Coronary artery (tissue), 2 donors: ENCODE measurements at places on chromosomes 16 and 17.

- DNase-seq: no peak
Observed at GRCh38 chr17:80652756-80653330, 108.2 kb downstream of the RPTOR start.

GRCh38 chr17:78013683-78014467 is 55.4 kb downstream of the TNRC6C start:
- DNase-seq: no peak

GRCh38 chr17:43988301-43988700 is 16.1 kb upstream of the NAGS start:
- no peak for DNase-seq

DNA sequence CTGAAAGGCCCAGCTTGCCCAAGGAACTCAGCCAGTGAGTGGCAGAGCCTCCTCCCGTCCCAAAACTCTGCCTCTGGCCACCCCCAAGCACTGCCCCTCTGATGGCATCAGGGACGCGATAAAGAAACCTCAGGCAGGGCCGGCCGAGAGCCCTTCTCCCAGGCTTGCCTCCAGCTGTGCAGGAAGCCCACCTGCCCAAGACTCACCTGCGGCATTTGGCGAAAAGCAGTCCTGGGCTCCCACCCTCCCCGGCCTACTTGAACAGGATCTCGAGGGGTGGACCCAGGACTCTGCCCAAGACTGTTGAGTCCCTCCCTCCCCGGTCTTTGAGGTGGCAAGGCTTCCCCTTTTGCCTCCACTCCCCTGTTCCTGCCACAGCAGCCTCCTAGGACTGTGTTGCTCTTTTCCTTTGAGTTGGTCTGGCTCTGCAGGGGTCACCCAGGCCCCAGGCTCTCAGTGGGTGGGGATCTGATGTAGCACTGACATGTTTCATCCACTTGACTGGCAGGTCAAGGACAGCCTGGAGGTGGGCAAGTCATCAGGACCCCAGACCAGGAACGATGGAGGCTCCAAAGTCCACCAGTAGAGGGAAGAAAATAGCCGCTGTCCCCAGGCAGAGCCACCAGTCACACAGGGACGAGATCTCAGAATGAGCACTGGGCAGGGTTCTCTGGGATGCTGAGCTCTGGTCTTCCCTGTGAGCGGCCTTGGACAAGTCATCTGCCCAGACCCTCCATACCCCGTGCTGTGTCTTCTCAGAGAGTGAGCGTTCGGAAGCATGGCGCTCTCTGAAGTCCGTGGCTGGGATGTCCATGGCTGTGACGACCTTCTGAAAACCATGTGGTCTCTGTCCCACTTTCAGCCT is 111.0 kb upstream of the TNRC6C start:
- no peak for DNase-seq

GRCh38 chr17:77637818-77638575 is 320.5 kb upstream of the TNRC6C start:
- DNase-seq: no peak

DNA sequence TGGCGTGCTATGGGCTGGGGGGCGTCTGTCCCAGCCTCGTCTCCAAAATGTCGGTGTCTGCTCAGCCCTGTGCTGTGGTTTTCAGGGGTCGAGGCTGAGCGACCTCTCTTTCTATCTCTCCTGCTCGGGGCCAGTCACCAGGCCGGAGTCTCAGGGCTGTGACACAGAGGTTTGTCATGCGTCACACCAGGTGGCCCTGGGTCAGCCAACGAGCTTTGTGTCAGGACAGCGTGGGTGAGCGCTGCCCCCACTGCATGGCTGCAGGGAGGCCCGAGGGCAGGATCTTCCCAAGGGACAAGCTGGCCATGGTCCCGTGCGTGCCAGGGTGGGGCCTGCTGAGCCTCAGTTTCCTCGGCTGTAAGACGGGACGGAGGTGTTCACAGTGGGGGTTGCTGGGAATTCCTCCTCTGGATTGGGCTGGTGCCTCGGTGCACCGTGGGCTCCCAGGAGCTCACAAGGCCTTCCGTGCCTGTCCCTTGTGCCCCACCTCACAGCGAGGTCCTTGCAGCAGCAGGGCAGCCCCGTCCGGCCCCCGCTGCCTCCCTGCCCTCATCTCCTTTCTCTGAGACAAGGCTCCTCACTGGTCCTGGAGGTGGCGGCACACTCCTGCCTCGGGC is 50.5 kb downstream of the CBFA2T3 start:
- no peak for DNase-seq

DNA sequence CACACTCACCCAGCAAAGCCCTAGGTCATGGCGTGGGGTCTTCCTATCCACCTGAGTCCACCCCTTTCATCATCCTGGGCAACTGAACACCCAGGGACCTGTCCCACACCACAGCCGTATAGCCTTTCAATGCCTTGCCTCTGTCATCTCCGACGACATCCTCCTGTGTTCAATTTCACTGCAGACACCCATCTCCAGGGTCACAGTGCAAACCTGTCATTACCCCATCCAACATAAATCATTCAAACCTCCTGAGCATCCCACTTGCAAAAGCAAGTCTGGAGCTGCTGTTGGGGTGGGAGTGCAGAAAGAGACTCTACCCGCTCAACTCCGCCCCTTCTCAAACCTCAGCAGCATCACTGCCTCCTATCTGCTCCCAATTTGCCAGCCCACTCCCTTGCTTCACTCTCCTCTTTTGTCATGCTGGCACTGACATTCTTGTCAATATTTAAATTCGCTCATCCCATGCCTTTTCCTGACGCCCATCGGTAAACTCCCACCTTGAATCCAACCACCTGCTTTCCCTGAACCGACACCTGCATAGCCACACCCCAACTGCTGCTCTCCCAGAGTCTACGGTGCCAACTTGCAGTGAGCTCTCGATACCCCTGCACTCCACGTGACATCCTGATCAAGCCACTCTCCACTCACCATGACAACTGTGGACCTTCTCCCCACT is 37.0 kb downstream of the MARF1 start:
- DNase-seq: no peak

DNA sequence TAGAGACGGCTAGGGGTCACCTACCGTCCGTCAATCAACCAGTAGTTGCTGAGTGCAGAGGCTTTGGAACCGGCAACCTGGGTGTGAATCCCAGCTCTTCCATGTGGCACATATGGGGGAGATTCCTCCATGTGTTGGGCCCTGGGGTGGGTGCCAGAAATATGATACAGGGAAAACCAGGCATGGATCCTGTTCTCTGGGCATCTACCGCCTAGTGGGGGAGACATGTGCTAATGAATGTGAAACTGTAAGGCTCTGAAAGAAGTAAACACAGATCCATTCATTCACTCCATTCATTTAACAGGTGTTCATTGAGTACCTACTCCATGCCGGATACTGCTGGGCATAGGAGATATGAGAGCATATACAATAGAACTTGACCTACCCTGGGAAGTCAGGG is 39.5 kb upstream of the SDK2 start:
- no peak for DNase-seq

- DNase-seq: no peak
Observed at GRCh38 chr16:19844945-19845641, 39.6 kb downstream of the GPRC5B start.

DNA sequence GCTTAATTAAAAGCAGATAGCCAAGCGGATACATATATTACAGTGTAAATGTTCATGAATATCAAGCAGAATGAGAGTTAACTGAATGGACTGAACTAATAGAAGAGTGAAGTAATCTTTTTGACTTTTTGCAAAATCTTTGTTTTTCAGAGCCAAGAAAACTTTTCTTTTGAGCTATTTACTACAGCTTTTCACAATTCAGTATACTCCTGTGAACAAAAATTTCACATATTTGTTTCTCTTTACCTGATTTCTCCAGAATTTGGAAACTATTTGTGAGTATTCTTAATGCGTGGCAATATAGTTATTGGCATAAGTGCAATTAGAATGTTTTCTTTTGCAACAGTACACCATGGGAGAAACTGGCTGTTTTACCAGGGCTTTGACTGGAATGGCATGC is 9.1 kb upstream of the DUXB start:
- no peak for DNase-seq

DNA sequence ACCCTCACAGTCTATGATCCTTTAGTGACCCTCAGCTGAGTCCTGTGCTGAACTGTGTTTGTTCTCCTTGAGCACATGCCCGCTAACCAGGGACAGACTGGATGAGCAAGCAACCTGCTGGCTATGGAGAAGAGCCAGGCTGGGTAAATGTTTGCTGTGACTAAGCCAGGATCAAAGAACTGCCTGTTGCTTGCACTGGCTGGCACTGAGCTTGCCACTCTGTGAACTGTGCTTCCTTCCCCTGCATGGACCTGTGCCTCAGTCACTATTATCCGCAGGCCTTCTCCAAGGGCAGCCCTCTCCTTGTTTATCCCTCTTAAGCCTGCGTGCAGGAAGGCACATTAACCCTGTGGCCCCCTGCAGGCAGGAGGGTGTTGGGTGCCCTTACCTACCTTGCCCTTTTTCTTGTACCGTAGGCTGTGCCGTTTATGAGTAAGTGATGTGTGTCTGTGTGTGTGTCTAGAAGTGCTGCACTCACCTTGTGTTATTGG is 7.4 kb downstream of the PNPO start:
- no peak for DNase-seq

DNA sequence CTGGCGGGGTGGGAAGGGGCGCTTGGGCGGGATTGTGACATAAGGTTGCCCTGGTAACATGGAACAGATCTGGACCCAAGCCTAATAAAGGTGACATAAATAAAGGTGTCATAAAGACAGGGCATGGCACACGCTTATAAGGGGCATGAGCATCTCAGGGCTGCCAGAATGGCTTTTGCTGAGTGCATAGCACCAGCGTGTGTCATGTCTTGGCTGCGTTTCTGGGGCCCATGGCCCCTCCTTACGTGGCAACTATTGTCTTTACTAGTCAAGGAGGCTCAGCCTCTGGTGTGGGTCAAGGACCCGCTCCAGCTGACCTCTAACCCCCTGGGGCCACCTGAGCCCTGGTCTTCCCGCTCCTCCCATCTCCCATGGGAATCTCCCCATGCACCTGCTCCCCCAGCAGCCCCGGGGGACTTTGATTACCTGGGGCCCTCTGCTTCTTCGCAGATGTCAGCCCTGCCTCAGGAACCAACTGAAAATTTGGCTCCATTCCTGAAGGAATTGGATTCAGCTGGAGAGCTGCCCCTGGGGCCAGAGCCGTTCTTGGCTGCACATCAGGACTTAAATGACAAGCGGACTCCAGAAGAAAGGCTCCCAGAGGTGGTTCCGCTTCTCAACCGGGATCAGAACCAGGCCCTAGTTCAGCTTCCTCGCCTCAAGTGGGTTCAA is 13.9 kb downstream of the LRRC37B start:
- no peak for DNase-seq

DNA sequence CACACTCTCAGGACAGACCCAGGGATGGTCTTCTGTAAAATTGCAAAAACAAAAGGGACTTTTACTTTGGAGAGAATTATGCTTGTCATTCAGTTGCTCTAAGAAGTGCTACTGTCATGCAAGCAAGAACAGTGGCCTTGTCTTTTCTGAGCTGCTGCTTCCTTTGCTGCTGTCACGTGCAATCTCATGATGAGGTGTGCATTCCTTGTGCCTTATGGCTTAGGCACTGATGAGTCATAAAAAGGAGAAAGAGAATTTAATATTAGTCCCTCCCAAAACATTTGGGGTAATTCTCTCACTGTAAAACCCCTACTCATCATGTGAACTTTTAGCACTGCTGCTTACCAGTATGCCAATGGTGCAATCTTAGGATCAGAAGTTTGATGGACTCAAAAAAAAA is 2051.3 kb downstream of the TP53TG3F start:
- no peak for DNase-seq

- no peak for DNase-seq
Observed at GRCh38 chr16:84673561-84673960, 25.2 kb downstream of the KLHL36 start.

DNA sequence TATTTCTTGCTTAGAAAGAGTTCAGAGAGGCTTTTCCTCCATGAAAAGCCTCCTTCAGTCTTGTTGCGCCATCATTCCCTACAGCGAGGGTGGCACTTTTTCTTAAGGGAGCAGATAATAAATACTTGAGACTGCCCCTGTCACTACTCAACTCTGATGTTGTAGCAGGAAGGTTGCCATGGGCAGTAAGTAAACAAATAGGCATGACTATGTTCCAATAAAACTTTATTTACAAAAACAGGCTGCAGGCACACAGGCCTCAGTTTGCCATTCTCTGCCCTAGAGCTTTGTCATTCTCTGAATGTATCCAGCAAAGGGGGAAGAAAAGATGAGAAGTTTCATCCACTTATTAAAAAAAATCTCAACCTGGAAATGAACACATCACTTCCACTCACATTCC is 60.4 kb downstream of the MYOCD start:
- DNase-seq: no peak

- no peak for DNase-seq
Observed at GRCh38 chr16:12613992-12614661, 189.6 kb downstream of the CPPED1 start.

DNA sequence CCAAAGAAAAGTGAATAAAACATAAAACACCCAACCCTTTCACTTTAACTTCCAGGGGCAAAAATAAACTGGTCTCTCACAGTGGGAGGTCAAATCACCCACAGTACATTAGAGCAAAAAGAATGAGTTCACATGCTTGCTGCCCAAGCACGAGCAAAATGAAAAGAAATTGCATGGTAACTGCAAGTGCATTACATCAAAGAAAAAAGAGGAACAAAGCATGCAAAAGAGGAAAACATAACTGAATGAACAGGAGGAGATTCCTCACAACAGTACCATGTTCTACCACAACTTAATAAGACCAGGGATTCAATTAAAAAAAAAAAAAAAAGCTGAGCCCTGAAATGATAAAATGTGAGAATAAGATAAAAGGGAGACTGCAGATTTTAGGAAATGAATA is 12.3 kb downstream of the DNAH2 start:
- DNase-seq: no peak

DNA sequence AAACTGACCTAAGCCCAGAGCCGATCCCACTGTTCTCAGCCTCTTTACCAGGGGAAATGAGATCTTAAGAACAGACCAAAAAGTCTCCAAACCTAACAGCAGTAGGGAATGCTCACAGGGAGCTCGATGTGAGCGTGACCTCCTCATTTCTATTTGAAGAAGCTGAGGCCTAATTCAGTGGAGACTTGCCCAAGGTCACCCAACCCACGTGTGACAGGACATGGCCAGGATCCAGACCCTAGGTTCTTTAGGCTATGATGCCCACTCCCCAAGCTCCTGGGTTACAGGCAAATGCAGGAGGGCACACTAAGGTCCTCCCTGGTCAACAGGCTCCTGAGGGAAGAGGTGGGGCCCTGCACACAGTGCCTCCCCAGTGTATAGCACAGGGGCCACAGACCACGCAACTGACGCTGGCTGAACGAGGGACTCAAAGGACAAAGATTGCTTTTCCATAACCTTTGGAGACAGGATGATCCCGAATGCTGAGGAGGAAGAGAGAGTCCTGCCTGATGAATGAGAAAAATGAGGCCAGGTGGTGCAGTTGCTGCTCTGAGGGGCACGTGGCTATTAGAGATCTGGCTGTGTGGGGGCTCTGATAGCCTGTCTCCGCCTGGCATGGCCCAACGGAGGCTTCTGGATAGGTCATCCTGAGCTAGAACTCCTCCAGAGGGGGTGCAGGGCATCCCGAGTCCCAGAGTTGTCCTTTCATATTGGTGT is 24.0 kb downstream of the MAP3K14 start:
- DNase-seq: no peak
